DMS53 (cell line): ENCODE measurements at places on chromosomes 4 and X.

GRCh38 chrX:11254417-11255109, 38.6 kb upstream of the AMELX start:
- peak; percentile 24 for DNase-seq

DNA sequence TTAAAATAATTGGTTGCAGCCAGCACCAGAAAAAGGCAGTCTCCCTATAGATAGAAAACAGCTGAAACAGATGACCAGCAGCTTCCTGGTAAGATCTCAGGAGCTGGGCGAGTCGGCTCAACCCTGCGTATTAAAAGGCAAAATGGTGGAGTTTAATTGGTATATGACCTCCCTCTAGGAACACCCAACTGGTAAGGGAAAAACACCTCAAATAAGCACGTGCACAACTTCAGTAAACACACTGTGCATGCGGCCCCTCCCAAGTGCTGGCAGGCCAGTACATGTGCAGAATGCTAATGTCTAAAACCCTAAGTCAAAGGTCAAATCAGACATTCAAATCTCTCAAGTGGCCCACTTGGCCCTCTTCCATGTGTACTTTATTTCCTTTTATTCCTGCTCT, 103.2 kb upstream of the PDE5A start:
- DNase-seq = no peak

- no peak for DNase-seq
These were observed 48.5 kb upstream of the STIM2 start for GRCh38 chr4:26812049-26812714.

DNA sequence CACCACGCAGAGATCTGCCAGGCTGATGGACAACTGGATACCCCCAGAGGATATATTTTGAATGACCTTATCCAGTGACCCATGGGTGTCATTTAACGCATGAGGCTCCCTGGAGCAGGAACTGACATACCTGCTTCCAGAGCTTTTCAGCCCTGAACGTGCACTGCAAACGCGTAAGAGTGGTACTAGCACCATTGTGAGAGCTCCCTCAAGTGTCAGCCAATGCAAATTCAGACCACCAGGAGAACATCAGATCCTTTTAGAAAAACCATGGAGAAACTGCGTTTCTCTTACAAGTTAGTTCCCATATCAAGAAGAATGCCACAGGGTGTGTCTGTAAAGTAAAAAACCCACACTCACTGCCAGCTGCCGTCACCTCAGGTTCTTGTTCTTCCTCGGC, 7.3 kb downstream of the TREX2 start:
- DNase-seq = peak; percentile 52

DNA sequence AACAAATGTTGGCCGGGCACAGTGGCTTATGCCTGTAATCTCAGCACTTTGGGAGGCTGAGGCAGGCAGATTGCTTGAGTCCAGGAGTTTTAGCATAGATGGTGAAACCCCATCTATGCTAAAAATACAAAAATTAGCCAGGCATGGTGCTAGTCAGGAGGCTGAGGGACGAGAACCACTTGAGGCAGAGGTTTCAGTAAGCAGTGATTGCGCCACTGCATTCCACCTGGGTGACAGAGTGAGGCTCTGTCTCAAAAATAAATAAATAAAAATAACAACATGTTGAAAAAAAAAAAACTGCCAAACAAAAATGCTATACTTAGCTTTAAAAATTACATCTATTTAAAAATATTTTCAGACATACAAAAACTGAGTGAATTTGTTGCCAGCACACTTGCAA, 374.2 kb upstream of the SMIM31 start:
- DNase-seq = no peak

DNA sequence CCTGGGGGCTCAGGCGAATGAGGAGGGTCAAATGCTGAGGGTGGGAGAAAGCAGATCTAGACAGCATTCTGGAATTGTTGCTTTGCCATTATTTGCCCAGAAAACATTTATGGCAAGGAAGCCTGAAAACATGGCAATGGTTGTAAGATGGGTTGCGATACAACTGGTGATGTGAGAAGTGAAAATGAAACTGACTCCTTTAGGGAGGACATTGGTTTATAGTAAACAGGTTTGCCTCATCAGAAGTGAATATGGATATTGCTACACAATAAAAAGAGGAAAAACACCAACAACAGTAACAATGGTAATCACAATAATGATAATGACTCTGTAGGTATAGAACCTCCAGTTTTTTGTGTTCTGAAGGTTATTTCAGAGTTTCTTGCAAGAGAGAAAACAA, 107.0 kb upstream of the TBC1D9 start:
- no peak for DNase-seq

DNA sequence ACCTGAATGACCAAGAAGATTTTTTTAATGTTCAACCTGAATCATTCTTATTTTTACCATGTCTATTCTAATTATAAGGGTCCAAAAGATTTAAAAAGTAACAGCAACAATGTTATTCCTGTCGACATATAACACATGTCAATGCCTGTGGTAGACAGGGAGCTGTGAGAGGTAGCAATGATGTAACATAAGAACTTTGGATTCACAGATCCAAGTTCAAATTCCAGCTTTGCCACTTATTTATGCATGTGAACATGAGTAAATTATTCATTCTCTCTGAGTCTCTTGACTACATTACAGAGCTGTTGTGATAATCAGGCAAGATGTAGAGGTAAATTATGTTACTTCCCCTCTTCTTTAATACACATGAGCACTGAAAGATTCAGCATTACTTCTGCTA, 54.5 kb downstream of the KLHL8 start:
- no peak for DNase-seq

DNA sequence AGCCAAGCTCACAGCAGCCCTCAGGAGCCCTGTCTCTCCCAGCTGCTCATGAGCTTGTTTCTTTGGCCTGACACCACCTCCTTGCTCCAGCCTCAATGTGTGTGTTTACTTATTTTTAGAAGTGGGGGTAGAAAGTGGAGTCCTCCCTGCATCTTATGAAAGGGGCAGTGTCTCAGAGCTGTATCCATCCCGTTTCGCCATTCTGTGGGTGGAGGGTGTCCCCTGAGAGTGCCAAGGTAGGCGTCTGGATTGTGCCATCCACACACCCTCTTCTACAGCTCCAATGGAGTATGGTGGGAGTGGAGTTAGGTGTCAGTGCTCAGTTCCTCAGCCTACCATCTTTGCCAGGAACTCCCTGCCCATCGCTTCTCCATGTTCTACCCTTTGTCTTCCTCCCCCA, 8.3 kb downstream of the SPON2 start:
- DNase-seq = no peak

DNA sequence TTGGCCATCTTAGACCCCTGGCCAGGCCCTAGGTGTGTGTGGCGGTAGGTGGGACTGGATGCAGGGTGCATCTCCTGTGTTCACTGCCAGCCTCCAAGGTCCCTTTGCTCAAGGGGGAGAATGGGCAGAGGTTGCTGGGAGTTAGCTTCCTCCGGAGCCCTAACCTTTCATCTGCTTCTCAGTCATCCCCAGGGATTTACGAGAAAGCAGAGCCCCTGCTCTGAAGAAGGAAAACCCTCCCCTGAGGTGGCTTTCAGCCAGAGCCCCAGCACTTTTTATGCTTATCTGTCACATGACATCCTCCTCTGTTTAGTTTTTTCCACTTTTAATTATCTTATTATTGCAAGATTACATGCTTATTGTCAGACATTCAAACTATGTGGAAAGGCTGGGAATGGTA, 44.9 kb upstream of the DDX3X start:
- DNase-seq = no peak

GRCh38 chrX:55488006-55488592, 1.5 kb downstream of the USP51 start:
- DNase-seq = no peak

GRCh38 chr4:142130666-142131065, 494.3 kb downstream of the IL15 start:
- DNase-seq = no peak

- DNase-seq = no peak
These were observed 13.9 kb downstream of the TMEM165 start for GRCh38 chr4:55409468-55410171.

DNA sequence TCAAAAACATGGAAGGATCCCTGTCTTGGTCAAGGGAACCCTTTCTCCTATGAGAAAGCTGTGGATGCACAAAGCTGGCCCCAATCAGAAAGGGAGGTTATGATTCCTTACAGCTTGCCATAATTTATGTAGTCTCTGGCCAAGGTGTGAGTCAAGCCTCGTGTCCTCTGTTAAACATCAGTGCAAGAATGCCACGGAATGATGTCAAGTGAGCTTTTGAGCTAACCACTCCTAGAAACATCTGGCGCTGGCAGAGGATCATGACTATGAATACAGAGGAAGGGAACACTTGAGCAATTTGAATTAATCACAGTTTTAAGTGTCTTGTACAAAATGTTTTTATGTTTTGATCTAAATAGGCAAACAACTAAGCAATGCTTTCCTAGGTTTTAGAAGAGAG, 51.5 kb upstream of the RAP2C start:
- DNase-seq = peak; percentile 14

GRCh38 chr4:116539744-116540143, 545.6 kb downstream of the TRAM1L1 start:
- DNase-seq = no peak

DNA sequence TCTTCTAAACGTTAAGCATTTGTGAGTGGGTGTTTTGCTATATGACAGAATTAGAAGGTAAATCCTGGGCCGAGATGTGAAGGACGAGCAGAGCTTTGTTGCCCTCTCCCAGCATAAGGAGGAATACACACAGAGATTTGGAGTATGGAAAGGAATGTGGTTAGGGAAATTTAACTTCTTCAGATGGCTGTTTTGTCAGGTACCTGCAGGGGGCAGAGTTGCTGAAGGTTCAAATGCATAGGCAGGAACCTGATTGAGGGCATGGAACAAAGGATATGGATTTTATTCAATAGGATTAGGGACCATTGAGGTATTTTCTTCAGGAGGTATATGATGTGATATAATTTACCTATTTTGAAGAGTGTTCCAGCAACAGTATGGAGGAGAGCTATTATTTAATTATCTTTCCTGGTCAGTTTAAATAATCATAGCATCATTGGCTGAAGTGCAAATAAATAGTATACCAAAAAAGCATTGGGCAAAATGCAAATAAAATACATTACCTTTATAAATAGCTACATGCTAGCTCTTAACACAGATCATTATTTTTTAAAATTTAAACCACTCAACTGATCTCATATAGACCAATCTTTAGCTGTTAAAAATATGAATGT, 143.6 kb downstream of the SLIT2 start:
- DNase-seq = peak; percentile 80

DNA sequence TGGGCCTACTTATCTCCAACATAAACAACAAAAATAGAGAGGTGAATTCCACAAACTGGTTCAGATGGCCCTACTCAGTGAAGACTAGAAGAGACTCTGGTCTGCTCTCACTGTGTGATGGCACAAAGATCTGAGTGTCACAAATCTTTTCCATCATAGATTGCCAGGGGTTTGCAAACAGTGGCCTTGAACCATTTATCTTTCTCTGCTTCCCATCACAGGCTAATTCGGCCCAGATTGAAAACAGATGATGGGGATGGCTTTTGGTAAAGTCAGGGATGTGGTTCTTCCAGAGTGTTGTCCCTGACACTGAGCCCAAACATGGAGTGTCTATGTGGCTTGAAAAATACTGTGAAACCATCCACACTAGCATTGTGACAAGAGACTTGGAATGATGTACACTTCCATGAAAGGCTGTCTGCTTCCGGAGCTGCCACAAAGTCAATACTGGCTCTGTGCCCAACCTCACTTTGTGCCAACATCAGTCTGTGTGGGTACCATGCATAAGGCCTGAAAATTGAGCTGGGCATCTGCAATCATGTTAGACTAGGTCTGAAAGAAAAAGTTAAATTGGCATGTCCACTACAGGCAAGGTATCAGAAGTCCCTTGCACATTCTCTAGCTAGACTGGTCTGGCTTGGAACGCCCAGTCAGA, 25.2 kb upstream of the PLAC1 start:
- DNase-seq = peak; percentile 53

GRCh38 chr4:162061214-162061613, 102.6 kb downstream of the FSTL5 start:
- DNase-seq = peak; percentile 69

GRCh38 chrX:63561425-63561824, 210.3 kb upstream of the SPIN4 start:
- peak; percentile 22 for DNase-seq

GRCh38 chrX:3520982-3521381, 174.5 kb upstream of the MXRA5 start:
- DNase-seq = no peak
